Karpas-422 (cell line): ENCODE measurements at places on chromosomes 11 and 22. TPM values are rescaled to one million over a fixed set of nuclear protein-coding genes. Genes with fewer than 3 reads are reported as not detected.

The USP2 gene
- total RNA-seq: 15.4 and 16.9 TPM in 2 replicates

The CCDC73 gene
- total RNA-seq: 2.5 and 3.0 TPM in 2 replicates

The IGSF9B gene
- total RNA-seq: 3.5 and 5.6 TPM in 2 replicates

The C22orf42 gene
- total RNA-seq: not detected in 2 replicates

GRCh38 chr11:73193251-73194033, 24.6 kb upstream of the P2RY2 start:
- DNase-seq: no peak
- peaks cover 16% of the 10 kb centered on the region for H3K4me1 ChIP-seq
- H3K4me3 ChIP-seq: no peak overlapping the region
- H3K36me3 ChIP-seq: no peaks in the 10 kb centered on the region

- peaks cover under 1% of the 10 kb centered on the region; the same call in 1 of the 2 replicates for H3K36me3 ChIP-seq
- no peak overlapping the region for H3K4me3 ChIP-seq
- no peak for DNase-seq
- no peaks in the 10 kb centered on the region for H3K27me3 ChIP-seq
- H3K27ac ChIP-seq: no peak overlapping the region
- no peaks in the 10 kb centered on the region for H3K4me1 ChIP-seq
Observed at GRCh38 chr11:3043315-3043871, 13.8 kb downstream of the CARS1 start.

DNA sequence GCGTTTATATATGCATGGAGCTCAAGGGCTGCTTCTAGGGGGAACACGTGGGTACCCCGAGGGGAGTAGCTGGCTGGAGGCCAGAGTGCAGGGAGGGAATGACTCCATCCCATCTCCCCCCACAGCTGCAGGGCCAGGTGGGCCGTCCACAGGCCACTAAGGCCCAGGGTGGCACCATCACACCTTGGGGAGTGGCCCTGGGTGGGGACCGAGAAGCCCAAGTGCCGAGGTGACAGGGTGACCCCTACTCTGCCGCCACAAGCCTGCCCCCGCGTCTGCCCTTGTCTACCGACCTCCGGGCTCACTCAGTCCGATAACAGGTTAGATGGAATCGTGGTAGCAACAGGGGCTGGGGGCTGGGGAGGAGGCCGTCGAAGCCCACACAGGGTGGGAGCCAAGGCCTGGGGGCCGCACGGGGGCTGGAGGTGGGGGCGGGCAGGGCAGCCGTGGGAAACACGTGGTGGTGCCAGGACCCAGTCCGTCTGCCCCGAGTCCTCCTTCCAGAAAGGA, 125.7 kb downstream of the KCNQ1OT1 start:
- H3K27me3 ChIP-seq: no peaks in the 10 kb centered on the region
- no peaks in the 10 kb centered on the region for H3K36me3 ChIP-seq
- H3K4me1 ChIP-seq: no peaks in the 10 kb centered on the region
- DNase-seq: no peak

GRCh38 chr11:75954039-75954438, 139.0 kb downstream of the UVRAG start:
- peak; percentile 75 for DNase-seq
- peak overlapping the region; percentile 88 for H3K27ac ChIP-seq
- no peaks in the 10 kb centered on the region for H3K27me3 ChIP-seq
- H3K4me1 ChIP-seq: peaks cover 86% of the 10 kb centered on the region
- H3K4me3 ChIP-seq: peak overlapping the region; percentile 27; the same call in 1 of the 2 replicates

- H3K4me3 ChIP-seq: no peak overlapping the region
Observed at GRCh38 chr11:95915051-95915450, 8.9 kb downstream of the MTMR2 start.

DNA sequence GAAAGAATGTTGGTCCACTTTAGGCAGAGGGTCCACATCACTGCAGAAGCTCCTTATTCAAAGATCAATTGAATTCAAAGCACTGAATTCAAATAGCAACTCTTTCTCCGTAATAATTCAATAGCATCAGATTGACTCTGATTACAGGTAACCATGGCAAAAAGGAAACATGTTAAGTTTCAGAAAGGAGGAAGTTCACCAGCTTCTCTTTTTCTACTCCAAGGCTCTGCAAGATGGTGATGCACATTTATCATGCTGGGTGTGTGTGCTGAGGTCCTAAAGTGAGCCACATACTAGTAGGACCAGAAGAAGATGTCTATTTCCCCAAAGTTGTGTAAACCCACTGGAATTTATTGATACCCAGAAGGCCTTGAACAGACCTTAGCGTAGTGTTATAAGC, 18.0 kb upstream of the DRD2 start:
- H3K27ac ChIP-seq: no peak overlapping the region
- peaks cover 10% of the 10 kb centered on the region for H3K4me1 ChIP-seq
- H3K27me3 ChIP-seq: no peaks in the 10 kb centered on the region
- H3K4me3 ChIP-seq: no peak overlapping the region
- DNase-seq: peak; percentile 70
- no peaks in the 10 kb centered on the region for H3K36me3 ChIP-seq

- H3K4me1 ChIP-seq: no peaks in the 10 kb centered on the region
- no peak overlapping the region for H3K27ac ChIP-seq
- H3K36me3 ChIP-seq: 0 out of 2 replicates have a peak, but pooled peaks cover 5% of the 10 kb centered on the region
Observed at GRCh38 chr22:19932367-19933206, 9.0 kb upstream of the COMT start.
